ENCODE measurements at places on chromosomes 3 and 15.

GRCh38 chr3:172084871-172085556 is 45.6 kb downstream of the FNDC3B start:
- DNase-seq, result no peak

GRCh38 chr15:31840849-31841476 is 189.4 kb upstream of the CHRNA7 start:
- no peak for DNase-seq

- no peak for DNase-seq
These were observed 40.1 kb upstream of the RASGRF1 start for GRCh38 chr15:79130535-79131130.

GRCh38 chr3:160057331-160057730 is 68.7 kb downstream of the IL12A start:
- no peak for DNase-seq

DNA sequence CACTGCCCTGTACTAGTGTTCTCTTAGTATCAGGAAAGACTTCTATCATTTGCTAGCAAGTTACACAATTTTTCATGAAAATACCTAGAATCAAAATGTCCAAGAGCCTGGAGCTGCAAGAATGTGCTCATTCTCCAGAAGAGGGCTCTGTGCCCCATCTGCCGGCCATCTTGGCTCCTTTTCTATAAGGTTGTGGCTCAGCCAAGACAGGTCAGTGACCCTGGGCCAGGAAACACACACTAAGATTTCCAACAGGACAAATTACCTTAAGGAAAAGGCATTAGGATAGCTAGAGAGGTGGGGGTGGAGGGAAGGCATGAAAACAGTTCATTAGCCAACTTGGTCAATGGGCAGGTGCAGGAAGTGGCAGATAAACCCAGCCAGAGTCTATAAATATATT is 20.7 kb downstream of the TIMP4 start:
- no peak for DNase-seq

DNA sequence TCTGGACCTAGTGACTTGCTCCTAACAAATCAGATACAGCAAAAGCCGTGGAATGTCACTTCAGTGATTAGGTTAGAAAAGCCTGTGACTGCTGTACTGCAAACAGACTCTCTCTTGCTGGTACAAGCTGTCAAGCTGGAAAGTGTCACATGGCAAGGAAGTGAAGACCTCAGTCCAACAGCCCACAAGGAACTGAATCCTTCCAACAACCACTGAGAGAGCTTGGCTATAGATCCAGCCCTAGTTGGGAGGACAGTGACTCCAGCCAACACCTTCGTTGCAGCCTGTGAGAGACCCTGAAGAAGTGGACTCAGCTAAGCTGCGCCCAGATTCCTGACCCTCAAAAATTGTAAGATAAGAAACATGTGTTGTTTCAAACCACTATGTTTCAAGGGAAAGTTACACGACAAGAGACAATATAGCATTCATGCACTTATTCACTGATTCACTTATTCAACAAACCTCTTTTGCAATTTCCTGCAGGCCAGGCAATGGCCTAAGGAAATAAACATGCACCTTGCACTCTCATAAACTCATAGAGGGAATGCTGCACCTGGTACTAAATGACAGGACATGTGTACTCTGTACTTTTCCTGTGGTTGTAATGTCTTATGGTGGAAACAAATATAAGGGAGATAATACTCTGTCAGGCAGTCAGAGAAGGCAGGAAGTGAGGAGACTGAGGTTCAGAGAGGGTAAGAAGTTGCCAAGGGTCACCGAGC is 142.9 kb downstream of the CADPS start:
- DNase-seq, result no peak

- peak; percentile 38 for DNase-seq
These were observed 159.8 kb upstream of the PPP2R3A start for GRCh38 chr3:135805752-135806151.

DNA sequence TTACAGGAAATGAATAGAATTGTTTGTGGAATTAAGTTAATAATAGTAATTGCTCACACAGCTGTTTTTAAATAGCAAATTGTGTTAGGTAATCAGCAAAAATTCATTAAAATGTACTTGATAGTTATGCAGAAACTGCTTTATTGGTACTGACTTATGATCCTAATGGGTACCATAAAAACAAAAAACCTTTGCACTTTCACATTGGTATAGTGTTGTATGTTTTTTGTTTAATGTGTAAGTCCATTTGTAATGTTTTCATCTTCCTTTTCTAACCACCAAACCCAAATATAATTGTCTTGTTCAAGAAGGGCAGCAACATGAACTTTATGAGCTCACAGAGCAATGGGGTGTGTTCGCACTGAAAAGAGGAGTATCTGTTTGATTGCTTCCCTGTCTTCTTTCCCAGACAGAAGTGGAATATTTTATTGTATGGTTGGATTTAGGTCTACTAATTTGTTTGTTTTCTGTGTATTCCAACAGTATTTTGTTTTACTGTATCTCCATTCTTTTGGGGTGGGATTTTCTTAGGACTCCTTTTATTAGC is 135.8 kb downstream of the TCF12 start:
- no peak for DNase-seq

- DNase-seq, result no peak
These were observed 45.0 kb downstream of the SENP2 start for GRCh38 chr3:185631108-185631507.

GRCh38 chr15:32951736-32952464 is 234.1 kb downstream of the GREM1 start:
- DNase-seq, result no peak

- peak; percentile 14 for DNase-seq
These were observed 126.8 kb upstream of the CTDSPL start for GRCh38 chr3:37734886-37735285.

DNA sequence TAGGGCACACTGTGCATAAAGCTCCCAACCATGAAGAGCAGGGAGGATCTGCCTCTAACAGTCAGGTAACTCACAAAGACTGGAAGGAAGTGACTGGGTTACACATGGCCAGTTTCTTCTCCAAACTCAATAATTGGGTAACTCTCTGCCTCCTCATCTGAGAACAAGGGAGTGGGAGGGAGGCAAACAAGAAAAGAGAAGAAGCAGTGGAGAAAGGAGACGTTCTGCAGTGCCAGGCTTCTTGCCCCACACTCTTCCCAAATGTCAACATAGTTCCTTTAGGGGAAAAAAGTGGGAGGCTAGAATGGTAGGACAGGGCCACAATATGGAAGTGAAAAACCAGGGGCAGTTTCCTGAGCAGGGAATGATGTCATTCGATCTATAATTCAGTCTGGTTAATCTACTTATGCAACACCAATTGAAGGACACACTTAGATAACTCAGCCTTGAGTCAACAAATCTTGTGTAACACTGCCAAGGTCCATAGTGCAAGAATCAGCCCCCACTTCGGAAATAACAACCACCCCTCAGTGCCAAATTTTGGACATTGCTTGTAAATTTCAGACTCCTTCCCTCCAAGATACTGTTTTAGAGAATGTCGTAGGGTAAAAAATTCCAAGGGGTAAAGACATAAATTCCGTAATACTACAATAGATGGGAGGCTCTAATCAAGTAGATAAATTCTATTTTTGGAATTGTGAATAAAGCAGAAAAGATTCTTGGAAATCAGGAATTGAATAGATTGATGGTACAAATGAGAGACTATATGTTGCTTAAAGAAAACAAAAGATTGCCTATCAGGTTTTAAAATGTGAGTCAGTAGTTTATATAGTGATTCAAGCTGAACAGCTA is 143.0 kb downstream of the LPP start:
- DNase-seq, result no peak

DNA sequence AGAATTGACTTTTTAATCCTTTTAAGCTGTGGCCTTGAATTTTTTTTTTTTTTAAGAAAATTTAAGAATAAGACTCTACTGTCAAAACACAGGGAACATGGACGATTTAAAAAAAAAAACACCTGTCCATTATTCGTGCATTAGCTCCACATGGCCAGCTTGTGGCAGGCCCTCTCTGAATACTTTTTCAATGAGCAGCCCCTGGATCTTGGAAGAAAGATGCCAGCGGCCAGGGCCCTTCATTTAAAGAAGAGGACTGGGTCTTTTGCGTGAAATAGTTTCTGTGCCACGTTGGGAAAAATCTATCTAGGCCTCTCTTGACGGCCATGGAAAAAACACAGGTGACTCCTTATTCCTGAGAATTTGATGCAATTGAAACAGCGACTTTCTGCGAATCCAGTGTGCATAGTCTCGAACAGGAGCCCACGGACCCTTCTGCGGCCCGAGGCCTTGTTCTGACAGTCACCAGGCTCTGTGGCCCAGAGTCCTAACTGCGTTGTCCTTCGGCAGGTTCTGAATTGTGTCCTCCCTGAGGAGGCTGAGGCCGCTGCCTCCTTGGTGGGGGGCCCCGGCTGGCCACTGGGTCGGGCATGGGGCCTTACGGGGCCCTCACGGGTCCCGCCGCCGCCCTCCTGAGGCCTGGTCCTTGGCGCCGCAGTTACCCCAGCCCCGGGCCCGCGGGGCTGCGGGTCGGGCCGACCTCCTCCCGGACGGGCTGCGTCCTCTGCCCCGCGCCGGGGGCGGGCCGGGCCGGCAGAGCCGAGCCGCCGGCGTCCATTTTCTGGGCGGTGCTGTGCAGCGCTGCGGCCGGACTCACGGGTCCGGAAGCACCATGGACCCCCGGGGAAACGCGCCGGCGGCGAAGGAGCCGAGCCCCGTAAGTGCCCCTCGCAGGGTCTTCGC is 33.5 kb downstream of the ZBTB38 start:
- peak; percentile 77 for DNase-seq

DNA sequence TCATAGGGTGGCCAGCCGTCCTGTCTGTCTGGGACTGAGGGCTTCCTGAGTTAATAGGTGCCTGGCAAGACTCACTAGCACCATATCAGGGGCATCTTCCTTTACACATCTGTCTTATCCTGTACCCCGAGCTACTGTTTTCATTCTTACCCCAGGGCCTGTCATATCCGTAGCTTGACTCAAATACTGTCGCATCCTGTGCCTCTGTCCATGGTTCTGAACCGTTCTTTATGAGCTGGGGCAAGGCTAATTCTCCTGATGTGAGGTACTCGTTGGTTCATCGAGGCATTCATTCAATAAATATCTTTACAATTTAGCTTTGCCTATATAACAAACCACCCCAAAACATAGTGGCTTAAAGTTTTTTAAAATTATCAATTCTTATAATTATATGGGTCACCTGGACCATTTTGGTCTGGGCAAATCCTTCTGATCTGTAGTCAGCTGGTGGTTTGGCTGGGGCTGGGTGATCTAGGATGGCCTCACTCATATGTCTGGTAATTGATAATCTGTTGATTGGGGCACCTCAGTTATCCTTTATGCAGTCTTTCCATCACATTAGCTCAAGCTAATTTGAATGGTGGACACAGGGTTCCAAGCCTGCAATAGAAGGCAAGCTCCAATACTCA is 121.2 kb downstream of the TLE3 start:
- DNase-seq, result no peak

GRCh38 chr15:83612226-83612625 is 41.7 kb upstream of the ADAMTSL3 start:
- no peak for DNase-seq

GRCh38 chr15:37106490-37107001 is 6.2 kb upstream of the MEIS2 start:
- peak; percentile 80 for DNase-seq

GRCh38 chr3:59563966-59564365 is 514.1 kb upstream of the CFAP20DC start:
- no peak for DNase-seq

DNA sequence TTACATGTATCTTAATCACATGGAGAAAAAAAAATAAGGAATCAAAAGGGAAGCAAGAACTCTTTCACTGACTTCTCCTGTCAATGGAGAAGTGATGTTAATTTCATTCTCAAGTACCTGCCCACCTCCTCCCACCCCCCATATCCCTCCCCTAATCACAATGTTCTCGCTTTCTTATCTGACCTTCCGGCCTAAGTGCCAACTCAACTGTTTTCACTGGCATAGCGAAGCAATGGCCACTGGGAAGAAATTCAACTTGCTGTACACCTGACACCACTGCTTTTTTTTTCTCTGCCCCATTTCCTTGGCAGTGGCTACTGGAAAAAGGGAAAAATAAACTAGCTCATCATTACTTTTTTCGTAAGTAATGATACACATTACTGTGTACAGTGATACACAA is 3.8 kb downstream of the SGO1 start:
- DNase-seq, result no peak

DNA sequence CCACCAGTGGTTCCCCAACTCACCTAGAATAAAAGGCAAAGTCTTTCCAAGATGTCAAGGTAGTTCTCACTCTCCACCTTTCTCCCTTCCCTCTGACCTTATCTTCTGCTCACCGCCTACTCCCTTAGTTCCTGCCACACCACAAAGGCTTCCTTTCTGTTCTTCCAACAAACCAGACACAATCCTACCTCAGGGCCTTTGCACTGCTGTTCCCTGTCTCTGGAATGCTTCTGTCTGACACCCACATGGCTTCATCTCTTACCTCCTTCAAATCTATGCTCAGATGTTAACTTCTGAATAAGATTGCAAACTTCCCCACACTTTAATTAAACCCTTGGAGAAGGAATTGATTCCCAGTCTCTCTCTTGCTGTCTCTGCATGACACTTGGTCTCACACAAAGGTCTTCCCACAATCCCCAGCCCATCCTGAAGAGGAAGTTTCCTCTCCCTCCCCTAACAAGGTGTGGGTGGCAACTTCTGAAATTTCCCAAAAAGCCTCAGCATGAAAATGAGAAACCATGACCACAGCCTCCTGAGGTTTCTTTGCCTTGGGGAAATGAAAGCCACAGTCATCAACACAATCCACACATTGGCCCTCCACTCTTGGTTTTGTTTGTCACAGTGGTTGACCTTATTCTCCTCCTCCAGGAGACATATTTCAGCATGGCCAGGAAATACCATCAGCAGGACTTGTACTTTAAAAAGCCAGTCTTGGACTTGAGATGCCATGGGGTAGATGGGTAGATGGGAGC is 3.0 kb upstream of the RYK start:
- no peak for DNase-seq

DNA sequence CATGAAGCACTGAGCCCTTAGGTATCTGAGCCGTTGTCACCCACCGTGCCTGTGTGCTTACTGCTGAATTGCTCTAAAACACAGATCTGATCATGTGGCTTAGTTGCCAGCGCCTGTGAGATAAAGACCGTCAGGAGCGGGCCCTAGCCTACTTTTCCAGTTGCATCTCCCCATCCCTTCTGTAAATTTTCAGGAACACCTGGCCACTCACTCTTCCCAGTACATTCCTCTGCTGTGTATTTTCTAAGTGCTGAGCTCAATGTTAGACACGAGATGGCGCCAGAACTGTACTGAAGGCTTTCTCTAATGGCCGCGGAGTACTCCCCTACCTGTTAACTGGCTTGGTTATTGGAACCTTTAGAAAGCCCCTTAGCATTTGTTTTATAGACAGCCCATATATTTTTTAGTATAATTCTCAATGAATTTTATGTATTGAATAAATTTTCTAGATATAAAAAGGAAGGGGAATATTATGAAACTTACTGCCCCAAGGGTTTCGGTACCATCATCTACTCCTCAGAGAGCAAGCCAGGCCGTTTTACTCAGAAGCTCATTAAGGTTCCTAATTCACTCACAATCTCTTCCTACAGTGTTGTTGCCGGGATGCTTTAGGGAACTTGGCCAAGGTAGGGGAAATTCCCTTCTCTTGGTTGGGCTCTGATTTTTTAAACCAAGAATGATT is 16.7 kb upstream of the WNT7A start:
- DNase-seq, result peak; percentile 67

- DNase-seq, result no peak
These were observed 1.4 kb upstream of the SLC27A2 start for GRCh38 chr15:50180582-50180981.
